Stimulated activated CD8-positive, alpha-beta memory T cell treated with anti-CD3 and anti-CD28 coated beads, Interleukin-7, amount 100 ng/mL, for 1 hour (primary cell): ENCODE measurements at places on chromosomes 16 and 17.

DNA sequence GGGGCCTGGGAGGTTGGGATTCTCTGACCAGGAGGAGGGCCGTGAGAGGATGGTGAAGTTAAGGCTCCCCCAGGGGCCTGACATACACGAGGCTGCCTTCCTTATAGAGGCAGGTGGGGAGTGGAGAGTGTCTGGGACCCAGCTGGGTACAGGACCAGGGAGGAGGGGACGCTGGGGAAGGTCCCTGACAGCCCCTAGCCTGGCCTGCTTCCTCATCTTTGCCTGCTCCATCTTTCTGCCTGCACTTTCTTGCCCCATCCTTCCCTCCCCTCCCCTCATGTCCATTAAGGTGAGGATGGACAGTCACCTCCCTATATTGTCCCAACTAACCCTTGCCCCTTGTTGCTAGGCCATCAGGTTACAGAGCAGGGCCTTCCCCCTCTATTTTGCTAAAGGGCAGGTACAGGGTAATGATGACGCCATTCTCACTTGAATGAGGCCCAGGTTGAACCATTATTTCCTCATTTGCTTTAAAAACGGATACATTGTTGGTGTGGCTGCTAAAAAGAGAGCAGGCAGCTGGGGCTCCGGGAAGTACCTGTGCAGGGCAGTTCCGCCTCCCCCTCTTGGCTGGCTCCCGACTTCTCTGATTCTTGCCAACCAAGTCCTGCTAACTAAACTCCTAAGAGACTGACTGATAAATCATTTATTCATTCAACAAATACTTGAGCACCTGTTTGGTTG lies 1.3 kb downstream of the C17orf99 start:
- DNase-seq, result no peak

DNA sequence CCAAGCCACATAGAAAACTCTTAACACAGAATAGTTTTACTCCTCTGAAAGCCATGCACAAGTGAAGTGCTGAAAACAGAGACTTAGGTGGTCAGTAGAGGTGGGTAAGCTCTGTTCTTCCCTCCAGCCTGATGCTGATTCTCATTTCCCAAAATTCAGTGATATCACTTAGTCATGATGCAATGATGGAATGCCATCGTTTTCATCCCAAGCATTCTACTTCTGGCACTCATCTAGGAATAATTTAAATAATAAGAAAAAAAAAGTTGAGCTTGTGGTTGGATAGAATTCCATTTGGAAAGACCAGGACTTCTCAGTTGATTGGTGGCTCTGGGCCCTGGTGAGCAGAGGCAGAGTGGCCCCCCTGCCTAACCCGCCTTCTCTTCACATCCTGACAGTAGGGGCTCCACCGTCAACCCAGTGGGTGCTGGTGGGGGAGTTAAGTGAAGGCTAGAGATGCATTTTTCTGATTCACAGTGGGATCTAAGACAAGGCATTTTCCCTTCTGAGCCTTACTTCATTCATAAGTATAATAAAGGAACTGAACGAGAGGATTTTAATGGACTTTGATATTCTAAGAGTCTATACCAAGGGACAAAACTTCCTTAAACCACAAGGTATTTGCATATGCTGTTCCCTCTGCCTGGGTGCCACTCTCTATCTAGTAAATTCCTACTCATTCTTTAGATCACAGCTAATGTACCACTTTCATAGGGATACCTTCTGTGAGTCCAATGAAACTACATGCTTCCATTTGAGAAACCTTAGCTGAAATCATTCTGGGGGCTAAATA lies 310.3 kb upstream of the DYNLRB2 start:
- DNase-seq, result no peak

- DNase-seq, result no peak
These were observed 491 bp downstream of the POLR2C start for GRCh38 chr16:57462978-57463362.

GRCh38 chr17:32143527-32143870 lies 1.2 kb downstream of the RHOT1 start:
- no peak for DNase-seq

DNA sequence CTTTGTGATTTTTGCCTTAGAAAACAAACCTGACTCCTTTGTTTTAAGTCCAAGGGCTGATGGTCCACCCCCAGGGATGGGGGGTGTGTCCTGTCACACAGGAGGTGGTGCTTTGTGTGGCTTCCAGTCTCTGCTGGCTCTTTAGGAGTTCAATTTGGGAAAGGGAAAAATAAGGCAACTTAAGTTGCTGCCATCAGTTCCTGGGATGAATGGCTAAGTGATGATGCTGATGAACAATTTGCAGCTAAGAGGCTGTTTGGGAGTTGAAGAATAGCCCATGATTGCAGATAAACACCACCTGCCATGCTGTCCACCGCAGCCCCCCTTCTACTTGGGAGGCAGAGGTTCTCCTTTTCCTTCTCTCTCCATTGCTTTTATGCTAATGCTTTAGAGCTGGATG lies 40.2 kb downstream of the ARL4D start:
- no peak for DNase-seq

GRCh38 chr17:75612906-75613626 lies 20.2 kb upstream of the SMIM5 start:
- no peak for DNase-seq

DNA sequence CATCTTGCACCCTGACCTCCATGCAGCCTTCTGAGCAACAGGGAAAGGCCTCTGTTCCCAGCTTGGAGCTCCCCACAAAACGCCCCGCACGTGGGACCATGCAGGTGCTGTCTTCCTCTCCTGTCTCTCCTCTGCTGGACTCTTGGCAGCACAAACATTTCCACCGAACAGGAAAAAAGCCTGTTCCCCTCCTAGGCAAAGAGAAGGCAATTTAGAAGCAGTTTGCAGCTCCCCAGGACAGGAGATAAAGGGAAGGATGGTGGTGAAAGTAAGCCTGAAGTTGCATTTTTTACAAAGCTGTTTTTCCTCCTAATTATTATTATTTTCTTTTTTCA lies 7.7 kb upstream of the CIBAR2 start:
- no peak for DNase-seq

GRCh38 chr17:77383613-77384608 lies 243.1 kb downstream of the SEC14L1 start:
- DNase-seq, result no peak

- no peak for DNase-seq
These were observed 16.0 kb upstream of the APPBP2 start for GRCh38 chr17:60542071-60542470.

DNA sequence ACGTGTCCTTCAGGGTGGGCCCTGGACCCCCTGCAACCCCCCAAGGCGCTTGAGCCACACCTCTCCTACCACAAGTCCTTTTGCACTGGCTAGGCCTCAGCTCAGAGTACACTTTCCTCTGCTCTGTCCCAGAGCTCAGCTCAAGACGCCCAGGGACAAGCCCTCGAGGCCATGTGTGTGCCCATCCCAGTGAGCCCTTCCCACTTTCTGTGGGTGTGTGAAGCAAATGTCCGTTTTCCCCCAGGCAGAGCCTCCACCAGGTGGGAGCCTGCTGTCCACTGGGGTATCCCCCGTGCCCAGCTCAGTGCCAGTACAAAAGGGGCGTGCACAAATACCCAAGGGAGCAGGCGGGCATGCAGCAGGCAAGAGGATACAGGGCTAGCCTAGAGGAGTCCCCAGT lies 18.4 kb downstream of the KIFC3 start:
- DNase-seq, result no peak

DNA sequence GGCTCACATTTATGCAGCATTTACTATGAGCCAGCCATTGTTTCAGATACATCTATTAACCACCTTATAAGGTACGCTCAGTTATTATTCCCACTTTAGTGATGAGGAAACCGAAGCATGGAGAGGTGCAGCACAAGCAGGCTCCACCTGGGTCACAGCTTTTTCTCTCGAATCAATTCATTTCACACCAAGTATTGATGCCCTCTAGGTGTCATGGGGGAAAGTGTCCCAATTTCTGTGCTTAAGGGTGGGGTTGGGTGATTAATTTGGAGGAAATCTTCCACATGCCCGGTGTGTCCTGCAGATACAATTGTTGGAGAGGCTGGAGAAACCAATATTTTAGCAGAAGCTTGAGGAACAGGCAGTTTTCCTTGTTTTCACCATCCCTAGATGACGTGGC lies 62.7 kb upstream of the DNAJA2 start:
- no peak for DNase-seq

- no peak for DNase-seq
These were observed 24.0 kb downstream of the GINS2 start for GRCh38 chr16:85664580-85665372.

GRCh38 chr17:10241781-10242180 lies 43.4 kb upstream of the GAS7 start:
- DNase-seq, result no peak

- no peak for DNase-seq
These were observed 96.2 kb downstream of the MYO1D start for GRCh38 chr17:32780721-32781120.

DNA sequence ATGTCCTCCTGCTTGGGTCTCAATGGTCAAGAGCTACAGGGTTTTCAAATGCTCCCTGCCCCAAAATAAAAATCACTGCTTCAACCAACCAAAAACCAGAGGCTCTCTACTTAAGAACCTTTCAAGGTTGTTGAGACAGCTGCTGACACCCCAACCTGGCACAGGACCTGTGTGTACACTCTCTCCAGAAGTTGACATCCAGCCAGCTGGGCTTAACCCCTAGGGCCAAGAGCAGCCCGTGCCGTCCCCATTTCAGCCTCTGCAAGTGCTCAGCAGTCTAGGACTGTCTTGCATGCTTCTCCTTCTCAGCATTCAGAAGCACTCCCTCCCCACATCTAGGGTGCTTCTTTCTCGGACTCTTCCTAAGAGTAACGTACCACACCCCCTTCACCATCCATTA lies 59.0 kb upstream of the TRAP1 start:
- no peak for DNase-seq

DNA sequence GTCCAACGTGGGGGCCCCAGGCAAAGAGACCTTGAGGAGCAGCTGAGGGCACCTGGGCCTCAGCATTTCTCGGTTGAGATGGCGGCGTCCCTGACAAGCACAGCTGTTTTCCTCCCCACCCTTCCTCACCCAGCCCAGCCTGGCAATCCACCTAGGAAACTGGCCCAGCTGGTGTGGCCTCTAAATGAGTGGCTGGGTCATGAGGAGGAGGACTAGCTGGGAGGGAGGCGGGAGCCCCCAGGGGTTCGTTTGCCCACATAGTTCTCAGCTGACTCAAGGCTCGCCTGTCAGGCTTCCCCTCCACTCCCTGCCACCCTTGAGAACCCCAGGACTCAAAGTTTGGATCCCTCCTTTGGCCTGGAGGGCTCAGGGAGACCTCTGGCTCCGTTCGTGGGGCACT lies 5.9 kb downstream of the RNF222 start:
- DNase-seq, result no peak

DNA sequence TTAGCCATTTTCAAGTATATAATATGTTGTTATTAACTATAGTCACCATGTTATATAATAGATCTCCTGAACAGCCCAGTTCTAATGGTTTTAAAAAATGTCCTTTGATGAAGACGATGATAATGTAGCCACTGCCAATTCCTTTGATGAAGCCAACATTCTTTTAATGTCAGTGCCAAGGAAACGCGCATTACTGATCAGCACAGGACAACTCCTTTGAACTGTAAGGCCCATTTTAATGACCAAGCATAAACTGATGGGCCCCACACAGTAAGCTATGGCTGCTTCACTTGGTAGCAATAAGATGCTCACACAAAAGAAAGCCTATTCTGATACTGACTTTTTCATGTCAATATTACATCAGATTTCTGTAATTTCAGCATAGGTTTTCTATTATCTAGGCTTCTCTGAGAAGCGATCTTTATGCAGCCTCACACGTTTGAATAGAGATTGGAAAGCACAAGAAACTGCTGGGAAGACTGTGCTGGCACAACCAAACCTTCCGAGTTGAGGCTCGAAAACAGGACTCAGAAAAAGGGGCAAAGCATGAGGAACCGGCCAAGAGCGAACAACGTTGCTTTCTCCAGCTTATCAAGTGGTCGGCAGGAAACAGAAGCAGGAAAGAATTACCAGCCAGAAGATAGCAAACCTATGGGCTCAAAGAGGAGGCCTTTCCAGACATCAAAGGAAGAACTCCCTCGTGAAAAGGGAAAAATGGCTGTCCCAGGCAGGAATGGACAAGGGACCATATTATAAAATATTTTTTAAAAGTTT lies 19.4 kb downstream of the ERN1 start:
- no peak for DNase-seq

DNA sequence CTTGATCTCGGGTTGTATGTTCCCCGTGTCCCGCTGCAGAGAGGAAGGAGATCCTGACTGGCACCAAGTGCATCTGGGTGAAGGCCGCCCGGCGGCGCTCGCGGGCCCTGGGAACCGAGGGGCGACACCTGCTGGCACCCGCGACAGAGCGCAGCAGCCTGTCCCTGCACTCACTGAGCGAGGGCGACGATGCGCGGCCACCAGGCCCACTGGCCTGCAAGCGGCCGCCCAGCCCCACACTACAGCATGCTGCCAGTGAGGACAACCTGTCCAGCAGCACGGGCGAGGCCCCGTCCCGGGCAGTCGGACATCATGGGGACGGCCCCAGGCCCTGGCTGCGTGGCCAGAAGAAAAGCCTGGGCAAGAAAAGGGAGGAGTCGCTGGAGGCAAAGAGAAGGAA lies 7.5 kb downstream of the BTBD17 start:
- no peak for DNase-seq

DNA sequence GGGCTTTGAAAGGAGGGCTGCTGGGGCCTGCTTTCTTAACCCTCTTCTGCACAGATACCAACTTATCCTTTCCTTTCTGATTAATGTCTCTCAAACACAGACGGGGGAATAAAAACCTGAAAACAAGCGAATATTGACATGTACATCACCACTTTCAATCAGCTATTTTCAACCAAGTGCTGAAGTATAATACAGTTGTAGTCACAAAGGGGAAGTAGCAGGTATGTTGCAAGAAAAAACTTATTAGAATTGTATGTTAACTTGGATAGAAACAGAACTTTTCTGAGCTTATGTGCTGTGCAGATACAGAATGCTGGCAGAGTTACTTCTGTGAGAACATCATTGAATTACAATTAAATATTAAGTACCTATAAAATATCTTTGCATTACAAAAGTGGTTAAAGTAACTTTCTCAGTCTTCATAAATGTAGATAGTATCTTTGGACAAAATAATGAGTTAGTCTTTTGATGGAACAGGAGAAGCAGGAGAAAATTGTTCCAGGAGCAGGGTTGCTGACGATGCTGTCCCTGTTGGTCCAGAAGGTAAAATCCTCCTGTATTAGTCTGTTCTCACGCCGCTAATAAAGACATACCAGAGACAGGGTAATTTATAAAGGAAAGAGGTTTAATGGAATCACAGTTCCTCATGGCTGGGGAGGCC lies 59.5 kb downstream of the RPTOR start:
- DNase-seq, result no peak

DNA sequence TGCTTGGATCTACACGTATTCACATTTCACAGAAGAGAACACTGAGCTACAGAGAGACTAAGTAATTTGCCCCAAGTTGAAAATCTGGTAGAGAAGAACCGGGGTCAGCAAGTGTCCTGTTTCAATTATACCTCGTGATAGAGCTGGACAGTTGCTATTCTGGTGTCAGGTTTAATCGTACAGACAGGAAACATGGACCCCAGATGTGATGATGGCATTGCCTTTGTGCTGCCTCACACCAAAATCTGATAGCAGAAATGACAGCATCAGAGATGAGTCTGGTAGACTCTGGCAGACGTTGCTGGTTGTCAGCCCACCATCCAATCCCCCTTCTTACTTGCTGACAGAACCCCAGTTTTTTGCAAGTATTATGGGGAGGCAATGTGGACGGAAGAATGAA lies 112.1 kb upstream of the FOXF1 start:
- DNase-seq, result no peak

- no peak for DNase-seq
These were observed 167.7 kb downstream of the IRX3 start for GRCh38 chr16:54118846-54119245.
